ENCODE measurements at places on chromosomes 7 and 10. TPM values are rescaled to one million over a fixed set of nuclear protein-coding genes. Genes with fewer than 3 reads are reported as not detected.

Gene KLF14
- not detected for total RNA-seq

Gene GNGT1
- not detected for total RNA-seq

Gene NODAL
- not detected for total RNA-seq

Gene DYNC1I1
- total RNA-seq = 34.2 TPM

Gene PAX2
- total RNA-seq = not detected

Gene FXYD4
- total RNA-seq = not detected

DNA sequence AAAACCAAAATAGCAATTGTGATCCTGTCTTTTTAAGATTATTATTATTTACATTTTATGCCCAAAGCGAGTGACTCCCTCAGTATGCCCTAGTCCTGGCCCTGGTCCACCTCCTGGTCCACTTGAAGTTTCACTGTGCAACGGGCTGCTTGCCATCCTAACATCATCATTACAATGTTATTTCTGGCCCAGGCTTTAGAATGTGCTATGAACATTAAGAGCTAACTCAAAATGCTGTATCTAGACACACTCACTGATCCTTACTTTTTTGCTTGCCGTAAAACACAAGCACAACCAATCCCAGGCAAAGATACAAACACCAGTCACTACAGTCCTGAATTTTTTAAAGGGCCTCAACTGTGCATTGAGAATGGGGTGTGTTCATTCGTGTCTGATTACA lies 38.4 kb downstream of the RHOBTB1 start:
- no peak for DNase-seq
- no peaks in the 10 kb centered on the region for H3K27me3 ChIP-seq
- H3K4me1 ChIP-seq = peaks cover 62% of the 10 kb centered on the region
- H3K4me3 ChIP-seq = no peak overlapping the region

DNA sequence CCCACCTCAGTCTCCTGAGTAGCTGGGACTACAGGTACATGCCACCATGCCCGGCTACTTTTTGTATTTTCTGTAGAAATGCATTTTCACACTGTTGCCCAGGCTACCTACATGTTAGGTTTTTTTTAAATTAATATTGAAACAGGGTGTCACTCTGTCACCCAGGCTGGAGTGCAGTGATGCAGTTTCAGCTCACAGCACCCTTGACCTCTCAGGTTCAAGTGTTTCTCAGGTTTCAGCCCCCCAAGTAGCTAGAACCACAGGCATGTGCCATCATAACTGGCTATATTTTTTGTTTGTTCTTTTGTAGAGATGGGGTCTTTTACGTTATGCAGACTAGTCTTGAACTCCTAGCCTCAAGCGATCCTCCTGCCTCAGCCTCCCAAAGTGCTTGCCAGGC lies 32.4 kb upstream of the ZMIZ2 start:
- no peak overlapping the region for H3K27ac ChIP-seq
- no peaks in the 10 kb centered on the region for H3K36me3 ChIP-seq
- no peak overlapping the region for H3K4me3 ChIP-seq

DNA sequence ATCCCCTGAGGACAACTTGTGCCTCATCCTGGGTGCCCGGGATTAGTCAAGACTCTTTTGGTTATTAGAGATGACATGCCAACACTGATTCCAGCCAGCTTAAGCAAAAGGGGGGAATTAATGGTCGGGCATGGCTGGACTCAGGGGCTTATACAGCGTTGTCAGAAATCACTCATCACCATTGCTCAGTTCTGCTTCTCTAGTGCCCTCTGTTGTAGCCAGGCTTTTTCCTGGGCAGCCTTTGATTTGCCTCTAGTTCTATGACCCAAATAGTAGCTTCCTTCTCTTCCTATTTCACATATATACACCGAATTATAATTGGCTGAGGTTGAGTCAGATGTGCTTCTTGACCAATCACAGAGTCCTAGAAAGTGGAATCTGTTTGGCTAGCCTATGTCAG lies 192.0 kb upstream of the HABP2 start:
- no peak overlapping the region for H3K27ac ChIP-seq
- H3K36me3 ChIP-seq = no peaks in the 10 kb centered on the region
- peaks cover 16% of the 10 kb centered on the region for H3K4me1 ChIP-seq

DNA sequence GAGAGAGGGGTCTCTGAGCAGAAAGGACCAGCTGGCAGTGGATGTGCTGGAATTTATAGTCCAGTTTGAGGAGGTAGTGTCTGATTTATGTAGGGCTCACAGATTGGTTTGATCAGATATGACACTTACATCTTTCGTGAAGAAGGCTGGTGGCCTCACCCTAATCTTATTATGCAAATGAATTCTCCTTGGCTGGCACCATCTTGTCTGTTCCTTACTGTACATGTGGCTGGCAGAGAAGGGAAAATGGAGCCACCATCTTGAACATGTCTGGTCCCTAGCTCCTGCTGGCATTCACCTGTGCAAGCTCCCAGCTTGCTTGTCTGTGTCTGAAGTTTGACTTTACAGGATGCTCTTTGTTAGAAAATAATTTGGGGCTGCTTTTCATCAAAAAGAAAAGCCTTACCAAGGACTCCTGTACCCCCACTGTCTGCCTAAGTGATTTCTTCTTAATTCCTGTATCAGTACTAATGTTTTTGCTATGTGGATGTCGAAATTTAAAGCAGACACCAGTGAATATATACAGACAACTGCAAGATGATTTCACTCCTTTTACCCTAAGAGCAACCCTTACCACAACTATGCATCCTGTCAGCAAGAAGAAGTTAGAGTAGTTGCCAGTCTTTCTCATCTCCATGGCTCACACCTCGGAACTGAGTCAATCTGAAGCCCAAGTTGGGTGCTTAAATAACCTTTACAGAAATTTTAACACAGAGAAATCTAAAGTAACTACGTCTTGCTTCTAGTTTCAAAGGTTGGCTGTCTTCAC lies 322.0 kb upstream of the SEMA3D start:
- no peaks in the 10 kb centered on the region for H3K36me3 ChIP-seq
- no peak for DNase-seq
- H3K4me3 ChIP-seq = no peak overlapping the region
- H3K27me3 ChIP-seq = no peaks in the 10 kb centered on the region
- H3K27ac ChIP-seq = no peak overlapping the region

- H3K27ac ChIP-seq = no peak overlapping the region
- peaks cover 9% of the 10 kb centered on the region for H3K4me1 ChIP-seq
- H3K36me3 ChIP-seq = no peaks in the 10 kb centered on the region
- H3K27me3 ChIP-seq = no peaks in the 10 kb centered on the region
- H3K4me3 ChIP-seq = no peak overlapping the region
These were observed 59.6 kb upstream of the FAM180A start for GRCh38 chr7:135808206-135808605.

- H3K36me3 ChIP-seq = no peaks in the 10 kb centered on the region
- H3K27me3 ChIP-seq = no peaks in the 10 kb centered on the region
- H3K27ac ChIP-seq = no peak overlapping the region
- H3K4me3 ChIP-seq = no peak overlapping the region
- H3K4me1 ChIP-seq = no peaks in the 10 kb centered on the region
These were observed 84.9 kb downstream of the TCERG1L start for GRCh38 chr10:131226446-131227162.

DNA sequence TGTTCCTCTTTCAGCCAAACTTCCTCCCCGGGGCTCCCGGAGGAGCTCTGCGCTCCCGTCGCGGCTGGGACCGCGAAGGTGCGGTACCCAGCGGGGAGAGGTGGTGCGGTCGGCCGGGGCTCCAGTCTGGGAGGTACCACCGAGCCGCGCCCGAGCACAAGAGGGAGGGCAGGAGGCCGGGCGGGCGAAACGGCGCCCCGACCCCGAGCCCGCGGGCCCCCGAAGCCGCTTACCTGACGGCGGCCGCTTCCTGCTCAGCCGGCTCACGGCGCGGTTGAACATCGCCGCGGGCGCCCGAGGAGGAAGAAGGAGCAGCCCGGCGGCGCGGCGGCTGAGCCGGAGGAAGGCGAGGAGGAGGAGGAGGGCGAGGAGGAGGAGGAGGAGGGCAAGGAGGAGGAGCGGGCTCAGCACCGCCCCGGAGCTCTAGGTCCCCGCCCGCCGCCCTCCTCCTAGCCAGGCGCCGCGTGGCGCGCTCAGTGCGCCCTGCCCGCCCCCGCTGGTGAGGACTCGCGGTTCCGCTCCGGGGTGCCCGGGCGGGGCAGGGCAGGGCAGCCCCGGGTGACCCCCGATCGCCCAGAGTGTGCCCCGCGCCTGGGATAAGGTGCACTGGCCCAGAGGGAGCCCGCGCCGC lies at the start of gene RGS10:
RGS10 (minus strand) TSS at position 363 of the 631 bp plus-strand sequence; CDS start at position 282, 81 bp downstream.
- H3K27ac ChIP-seq = peak within 1 kb of the TSS; percentile 79
- peak; percentile 88 for DNase-seq
- peak within 1 kb of the TSS; percentile 66 for H3K4me3 ChIP-seq

DNA sequence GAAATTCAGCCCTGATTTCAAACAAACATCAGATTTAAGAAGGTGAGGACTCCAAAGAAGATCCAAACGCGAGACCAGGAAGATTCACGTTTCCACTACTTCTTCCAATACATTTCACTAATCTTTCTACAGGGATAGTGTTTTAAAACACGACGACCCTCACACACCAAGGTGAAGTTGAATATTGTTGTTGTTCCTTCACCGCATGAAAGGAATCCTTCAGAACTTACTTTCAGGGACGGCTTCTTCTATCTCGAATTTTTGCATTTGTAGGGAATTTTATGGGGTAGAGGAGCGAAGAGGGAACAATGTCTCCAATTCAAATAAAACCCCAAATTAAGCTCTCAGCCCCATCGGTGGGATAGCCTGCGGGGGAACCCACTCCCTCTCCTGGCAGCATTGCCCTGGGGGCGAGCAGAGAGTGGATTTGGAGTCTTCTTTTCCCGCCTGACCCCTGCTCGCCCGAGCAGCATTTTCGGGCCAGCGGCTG lies 1.5 kb upstream of the GATA3 start:
- H3K4me3 ChIP-seq = peak overlapping the region; percentile 68
- H3K27me3 ChIP-seq = peaks cover 100% of the 10 kb centered on the region
- H3K27ac ChIP-seq = no peak overlapping the region
- peaks cover 77% of the 10 kb centered on the region for H3K4me1 ChIP-seq
- no peak for DNase-seq

DNA sequence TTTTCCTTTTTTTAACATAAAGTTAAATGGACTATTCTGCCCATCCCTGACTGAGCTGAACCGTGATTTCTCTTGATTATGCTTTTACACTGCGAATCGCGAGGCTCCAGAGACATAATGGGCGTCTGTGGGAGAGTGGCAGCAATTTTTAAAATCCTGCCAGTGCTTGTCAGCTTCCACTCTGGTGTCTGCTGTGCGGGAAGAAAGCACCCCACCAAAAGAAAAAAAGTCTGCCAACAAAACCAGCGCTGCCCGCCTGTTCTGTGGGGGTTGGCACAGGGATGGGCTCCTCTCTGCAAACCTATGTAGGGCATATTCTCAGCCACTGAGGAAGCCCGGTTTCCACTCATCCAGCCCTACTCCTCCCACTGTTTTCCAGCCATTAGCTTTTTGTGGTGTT lies 592.3 kb upstream of the GALNT17 start:
- H3K27ac ChIP-seq = no peak overlapping the region
- no peaks in the 10 kb centered on the region for H3K36me3 ChIP-seq
- H3K27me3 ChIP-seq = no peaks in the 10 kb centered on the region
- DNase-seq = no peak

DNA sequence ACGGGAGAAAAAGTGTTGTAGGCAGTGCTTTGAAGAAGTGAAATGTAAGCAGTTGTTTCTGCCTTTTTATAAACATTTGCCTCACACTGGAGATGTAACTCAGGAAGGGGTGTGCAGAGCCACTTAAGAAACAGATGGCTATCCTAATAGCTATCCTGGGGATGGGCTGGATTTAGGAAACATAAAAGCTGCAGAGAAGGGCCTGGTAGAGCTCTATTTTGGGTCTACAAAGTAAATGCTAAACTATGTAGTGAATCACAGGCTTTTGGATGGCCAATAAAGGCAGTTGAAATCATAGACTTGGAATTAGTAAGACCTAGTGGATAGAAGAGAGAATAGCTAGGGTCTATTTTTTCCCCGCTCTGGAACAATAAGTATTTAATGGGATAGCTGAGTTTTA lies 79.9 kb upstream of the AGR3 start:
- no peaks in the 10 kb centered on the region for H3K36me3 ChIP-seq
- no peak overlapping the region for H3K27ac ChIP-seq
- no peak overlapping the region for H3K4me3 ChIP-seq
- peaks cover 9% of the 10 kb centered on the region for H3K4me1 ChIP-seq

- no peaks in the 10 kb centered on the region for H3K36me3 ChIP-seq
- H3K4me1 ChIP-seq = no peaks in the 10 kb centered on the region
- DNase-seq = no peak
- no peak overlapping the region for H3K27ac ChIP-seq
- no peak overlapping the region for H3K4me3 ChIP-seq
These were observed 50.0 kb upstream of the PTER start for GRCh38 chr10:16386855-16387254.

DNA sequence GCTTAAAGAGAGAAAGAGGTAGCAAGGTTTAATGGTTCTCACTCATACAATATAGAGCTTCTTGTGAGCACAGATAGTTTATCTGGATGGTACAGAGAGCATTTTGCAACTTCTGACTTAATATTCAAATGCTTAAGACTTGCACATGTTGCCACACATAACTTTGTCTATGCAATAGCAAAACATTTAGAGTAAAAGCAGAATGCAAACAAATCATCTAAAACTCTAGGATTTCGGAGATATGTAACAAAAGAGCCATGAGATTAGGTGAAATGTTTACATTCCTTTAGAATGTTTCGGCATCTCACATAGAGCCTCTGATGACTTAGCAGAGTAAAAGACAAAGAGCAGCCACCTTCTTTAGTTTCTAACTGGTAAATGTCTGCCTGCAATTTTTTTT lies 717.1 kb upstream of the LRRN3 start:
- no peak for DNase-seq
- H3K4me3 ChIP-seq = no peak overlapping the region
- H3K36me3 ChIP-seq = no peaks in the 10 kb centered on the region

DNA sequence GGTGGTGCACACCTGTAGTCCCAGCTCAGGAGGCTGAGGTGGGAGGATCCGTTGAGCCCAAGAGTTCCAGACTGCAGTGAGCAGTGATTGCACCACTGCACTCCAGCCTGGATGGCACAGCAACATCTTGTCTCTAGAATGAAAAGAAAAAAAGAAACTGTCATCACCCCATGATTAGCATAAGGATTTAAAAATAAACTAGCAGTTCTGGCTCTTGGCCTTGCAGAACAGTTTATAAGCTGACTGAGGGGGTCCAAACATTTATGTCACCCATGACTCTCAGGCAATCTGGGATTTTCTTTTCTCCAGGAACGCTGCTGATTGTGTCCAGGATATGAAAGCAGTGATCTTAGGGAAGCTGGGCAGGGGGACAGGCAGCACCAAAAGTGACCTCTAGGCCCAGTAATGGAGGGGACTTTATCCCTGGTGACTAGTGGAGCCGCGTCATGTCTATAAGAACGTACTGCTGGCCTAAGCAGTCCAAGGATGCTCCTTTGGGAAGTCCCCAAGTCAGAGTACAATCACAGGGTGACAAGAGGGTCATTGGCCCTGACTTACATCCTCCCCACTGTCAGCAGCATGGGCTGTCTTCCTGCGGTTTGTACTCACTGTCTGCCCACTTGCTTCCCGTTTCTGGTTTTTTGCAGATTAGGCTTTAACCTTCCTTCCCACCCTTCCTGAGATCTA lies 177.4 kb downstream of the ARHGAP12 start:
- DNase-seq = peak; percentile 42
- H3K36me3 ChIP-seq = no peaks in the 10 kb centered on the region
- H3K4me1 ChIP-seq = peaks cover 13% of the 10 kb centered on the region
- no peak overlapping the region for H3K4me3 ChIP-seq
- no peaks in the 10 kb centered on the region for H3K27me3 ChIP-seq
- peak overlapping the region; percentile 42 for H3K27ac ChIP-seq

Measured in stomach (tissue), 19 donors.